ENCODE measurements at places on chromosomes 2 and 18.

- DNase-seq, result no peak
Measured at GRCh38 chr2:199085261-199085660, 372.5 kb downstream of the SATB2 start.

- no peak for DNase-seq
Measured at GRCh38 chr2:121362774-121363173, 77.8 kb upstream of the TFCP2L1 start.

- no peak for DNase-seq
Measured at GRCh38 chr2:39568561-39569006, 97.1 kb upstream of the TMEM178A start.

GRCh38 chr2:169114056-169114455 is 44.7 kb downstream of the DHRS9 start:
- no peak for DNase-seq

DNA sequence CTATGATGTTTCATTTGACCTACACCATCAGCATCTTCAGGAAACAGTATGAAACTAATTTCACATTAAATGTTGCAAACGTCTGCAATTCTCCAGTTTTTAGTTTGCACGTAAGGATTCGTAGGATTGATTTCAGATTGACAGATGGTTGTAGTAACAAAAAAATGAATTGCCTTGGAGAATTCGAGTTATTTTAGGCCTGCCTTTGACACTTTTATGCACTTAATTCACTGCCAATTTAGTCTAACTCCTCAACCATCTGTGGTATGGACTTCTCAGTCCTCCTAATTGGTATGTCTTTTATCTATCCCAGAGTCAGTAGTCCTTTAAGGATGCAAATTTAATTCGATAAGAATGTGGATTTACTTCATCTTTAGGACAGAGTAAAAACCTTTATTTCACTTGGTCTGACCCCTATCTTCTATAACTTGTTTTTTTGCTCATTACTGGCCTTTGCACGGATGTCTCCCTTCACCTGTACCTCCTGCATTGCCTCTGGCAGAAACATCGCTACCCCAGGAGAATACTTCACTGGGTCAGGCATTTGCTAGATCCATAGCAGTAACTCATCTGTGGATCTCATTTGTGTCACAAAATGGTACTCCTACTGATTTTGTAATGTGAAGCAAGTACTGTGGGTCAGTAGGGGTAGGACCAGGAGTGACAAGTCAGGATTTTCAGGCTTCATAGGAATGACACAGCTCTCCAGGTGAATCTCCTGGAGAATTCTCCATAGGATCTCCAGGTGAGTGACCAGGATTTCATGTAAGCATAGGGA is 3.9 kb downstream of the RPL37A start:
- no peak for DNase-seq

GRCh38 chr2:199977984-199978415 is 22.6 kb downstream of the MAIP1 start:
- DNase-seq, result no peak

DNA sequence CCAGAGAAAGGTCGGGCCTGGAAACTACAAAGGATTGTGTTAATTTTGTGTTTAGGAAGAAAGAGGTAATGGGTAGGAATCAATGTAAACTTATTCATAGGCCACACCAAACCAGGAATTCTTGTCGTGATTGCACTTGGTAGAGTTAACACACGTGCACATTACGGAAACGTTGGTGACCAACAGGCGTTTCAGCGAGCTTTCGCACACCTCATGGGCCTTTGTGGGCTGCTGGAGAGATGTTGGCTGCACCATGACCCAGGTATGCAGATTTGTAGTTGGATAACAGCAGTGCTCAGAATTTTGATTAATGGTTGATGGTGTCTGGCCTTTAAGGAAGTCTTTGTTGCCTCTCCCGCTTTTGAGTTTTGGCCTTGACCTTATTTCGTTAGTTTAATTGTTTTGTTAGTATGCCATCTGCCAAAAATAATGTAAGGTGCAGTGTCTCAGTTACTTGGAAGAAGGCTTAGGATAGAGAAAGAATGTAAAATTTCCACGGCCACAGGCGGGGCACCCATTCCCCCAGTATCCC is 1.9 kb downstream of the ZNF236 start:
- DNase-seq, result no peak

DNA sequence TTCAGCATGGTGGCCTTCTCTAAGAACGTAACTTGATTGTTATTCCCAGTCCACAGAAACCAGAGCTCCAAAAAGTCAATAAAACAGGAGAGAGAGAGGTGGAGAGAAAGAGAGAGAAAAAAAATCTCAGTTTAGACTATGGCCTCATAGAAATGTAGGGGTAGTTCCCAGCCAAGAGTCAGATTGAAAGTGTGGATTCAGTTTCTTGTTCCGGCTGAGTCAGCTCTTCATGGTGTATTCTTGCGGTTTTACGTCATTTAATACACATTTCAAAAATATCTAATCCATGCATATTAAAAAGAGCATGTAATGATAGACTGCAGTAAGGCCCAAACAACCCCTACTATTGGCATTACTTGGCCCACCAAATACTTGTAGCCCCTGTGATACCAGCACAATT is 303.9 kb downstream of the ETAA1 start:
- no peak for DNase-seq

GRCh38 chr2:4635289-4635688 is 931.9 kb downstream of the DCDC2C start:
- no peak for DNase-seq

DNA sequence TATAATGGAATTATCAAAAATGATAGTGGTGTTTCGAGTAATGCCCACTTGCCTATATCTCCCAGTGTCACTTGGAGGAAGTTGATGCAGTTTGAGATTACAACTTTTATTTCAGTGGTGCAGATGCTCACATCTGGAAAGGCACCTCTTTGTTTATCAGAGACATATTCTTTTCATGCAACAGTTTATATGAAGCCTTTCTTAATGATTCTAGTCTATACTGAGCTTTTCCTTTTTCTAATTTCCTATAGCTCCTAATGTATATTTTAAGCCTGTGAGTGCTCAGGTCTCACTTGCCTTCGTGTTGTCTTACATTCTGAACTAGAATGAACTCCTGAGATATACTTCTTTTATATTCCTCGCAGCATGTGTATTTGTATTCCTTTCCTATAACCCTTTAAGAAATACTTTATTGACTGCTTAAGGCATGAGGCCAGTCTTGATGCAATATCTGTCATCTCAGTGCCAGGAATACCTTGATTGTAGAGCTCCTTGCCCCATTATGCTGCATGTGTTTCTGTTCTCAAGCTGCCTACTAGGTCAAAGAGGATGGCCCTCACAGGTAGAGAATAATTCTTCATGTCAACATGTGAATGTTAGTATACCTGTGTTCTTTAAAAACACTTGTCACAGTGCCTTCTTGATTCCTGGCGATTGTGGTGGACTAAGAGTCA is 52.6 kb downstream of the VRK2 start:
- no peak for DNase-seq

- no peak for DNase-seq
Measured at GRCh38 chr2:220148471-220149248, 521.2 kb downstream of the SLC4A3 start.

DNA sequence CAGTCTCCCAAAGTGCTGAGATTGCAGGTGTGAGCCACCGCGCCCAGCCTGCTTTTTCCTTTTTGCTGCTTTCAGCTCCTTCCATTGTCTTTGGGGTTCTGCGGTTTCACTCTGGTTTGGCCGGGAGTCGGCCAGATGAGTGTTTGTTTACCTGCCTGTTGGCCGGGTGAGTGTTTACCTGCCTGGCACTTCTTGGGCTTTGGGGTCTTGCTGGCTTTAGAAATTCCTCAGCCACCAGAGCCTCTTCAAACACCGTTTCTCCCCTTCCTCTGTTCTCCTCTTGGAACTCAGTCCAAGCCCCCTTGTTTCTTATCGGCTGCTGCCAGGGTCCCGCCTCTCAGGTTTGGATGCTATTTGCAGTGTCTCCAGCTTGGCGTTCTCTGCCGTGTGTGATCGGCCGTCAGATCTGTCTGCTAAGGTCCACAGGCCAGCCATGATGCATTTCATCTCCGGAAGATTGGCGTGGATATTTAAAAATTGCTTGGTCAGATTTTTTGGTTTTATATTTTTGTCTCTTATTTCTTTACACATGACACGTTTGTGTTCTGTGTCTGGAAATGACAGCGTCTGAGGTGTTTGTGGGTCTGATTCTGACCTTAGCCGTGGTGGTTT is 14.2 kb upstream of the GAL3ST2 start:
- no peak for DNase-seq

GRCh38 chr2:112343827-112344585 is 68.6 kb downstream of the ZC3H6 start:
- no peak for DNase-seq

- no peak for DNase-seq
Measured at GRCh38 chr2:201768918-201769317, 11.8 kb downstream of the ALS2 start.

- no peak for DNase-seq
Measured at GRCh38 chr2:120863661-120864320, 128.1 kb downstream of the GLI2 start.

DNA sequence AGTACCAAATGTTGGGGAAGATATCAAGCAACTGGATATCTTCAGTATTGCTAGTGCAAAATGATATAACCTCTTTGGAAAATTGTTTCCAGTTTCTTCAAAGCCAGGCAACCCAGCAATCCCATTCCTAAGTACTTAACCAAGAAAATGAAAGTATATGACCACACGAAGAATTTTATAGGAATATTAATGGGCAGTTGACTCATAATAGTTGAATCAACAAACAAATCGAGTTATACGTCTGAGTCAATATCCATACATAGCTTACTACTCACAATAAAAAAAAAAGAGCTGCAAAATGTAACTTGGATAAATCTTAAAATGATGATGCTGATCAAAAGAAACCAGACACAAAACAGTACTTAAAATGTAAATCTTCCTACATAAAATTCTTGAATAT is 810.4 kb downstream of the METTL4 start:
- no peak for DNase-seq
